Esophagus squamous epithelium (tissue), 5 donors: ENCODE measurements at places on chromosomes 11 and 22.

GRCh38 chr11:7677071-7677470, 3.8 kb upstream of the CYB5R2 start:
- no peak for DNase-seq

DNA sequence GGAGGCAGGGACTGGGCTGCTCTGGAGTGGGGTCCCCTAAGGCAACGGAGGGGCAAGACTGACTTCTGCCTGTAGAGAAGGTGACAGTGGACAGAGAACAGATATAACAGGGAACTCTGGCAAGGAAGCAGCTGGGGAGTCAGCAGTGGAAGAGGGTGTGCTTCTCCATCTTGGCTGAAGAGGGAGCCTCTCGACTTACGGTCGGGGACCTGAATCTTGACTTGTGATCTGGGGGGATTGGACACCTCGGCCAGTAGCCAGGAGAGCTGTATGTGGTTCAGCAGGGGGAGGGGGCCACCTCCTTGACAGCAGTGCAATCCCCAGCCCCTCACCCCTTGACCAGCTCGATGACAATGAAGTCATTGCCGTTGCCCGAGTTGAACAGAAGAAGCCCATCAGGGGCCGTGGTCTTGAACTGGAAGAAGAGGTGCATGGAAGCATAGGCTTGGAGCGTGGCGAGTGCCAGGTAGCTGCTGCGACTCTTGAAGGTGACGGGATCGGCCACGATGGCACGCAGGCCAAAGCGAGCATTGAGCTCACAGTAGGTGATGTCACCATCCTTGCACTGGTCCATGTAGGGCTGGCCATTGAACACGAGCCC, 60.0 kb downstream of the SLC22A12 start:
- no peak for DNase-seq

DNA sequence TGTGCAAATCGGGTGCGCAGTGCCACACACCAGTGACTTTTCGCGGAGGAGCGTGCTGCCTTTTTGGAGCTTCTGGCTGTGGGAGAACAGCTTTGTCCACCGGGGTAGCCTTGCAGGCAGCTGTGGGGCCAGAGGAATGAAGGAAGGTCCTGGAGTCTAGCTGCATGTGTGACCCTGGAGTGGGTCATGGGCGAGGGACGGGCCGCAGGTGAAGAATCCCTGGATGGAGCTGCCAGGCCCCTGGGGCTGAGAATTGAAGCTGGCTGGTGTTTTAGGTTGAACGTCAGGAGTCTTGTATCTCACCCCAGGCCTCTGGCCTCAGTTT, 8.6 kb downstream of the CCND1 start:
- no peak for DNase-seq

GRCh38 chr11:33835143-33835878, 56.6 kb downstream of the LMO2 start:
- DNase-seq = no peak

DNA sequence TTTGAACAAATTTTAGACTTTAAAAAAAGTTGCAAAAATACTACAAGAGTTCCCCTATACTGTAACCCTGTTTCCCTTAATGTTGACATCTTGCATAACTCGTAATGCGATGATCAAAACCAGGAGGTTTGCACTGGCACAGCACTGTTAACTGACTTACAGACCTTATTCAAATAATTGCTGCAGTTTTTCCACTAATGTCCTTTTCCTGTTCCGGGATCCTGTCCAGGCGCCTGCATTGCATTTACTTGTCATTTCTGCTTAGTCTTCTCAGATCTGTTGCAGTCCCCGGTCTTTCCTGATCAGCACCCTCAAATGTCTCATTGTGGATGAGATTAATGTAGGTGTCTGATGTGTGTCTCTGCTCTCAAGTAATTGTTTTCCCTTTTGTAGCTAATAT, 32.0 kb downstream of the APLP2 start:
- DNase-seq = no peak

DNA sequence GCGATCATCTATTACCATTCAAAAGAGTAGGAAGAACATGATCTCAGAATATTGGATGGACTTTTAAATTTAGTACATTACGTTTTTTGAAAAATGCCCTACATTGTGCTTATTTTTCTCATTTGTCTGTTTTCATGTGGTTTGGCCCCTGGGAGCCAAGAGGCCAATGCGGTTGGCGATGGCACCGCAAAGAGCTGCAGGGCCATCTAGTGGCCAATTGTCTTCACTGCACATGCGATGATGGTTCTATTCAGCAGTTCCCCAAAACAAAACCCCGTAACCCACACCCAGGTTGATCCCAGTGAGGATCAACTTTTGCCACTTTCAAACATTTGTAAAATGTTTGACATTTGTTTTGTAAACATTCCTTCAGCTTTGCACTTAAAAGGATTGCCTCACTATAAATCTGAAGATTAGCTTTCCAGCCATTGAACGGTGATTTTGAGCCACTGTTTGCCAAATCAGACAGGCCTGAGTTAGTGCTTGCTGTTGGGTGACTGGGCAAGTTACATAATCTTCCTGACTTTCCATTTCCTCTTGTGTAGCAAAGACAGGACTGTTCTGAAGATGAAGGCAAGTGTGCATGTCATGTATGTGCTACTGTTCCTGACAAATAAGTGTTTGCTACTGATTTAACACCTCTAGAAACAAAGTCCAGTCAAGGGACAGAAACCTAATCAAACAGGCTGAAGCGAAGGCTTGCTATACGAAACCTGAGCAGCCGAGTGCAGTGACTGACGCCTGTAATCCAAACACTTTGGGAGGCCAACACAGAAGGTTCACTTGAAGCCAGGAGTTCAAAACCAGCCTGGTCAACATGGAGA, 29.2 kb upstream of the XBP1 start:
- no peak for DNase-seq

- DNase-seq = no peak
Observed at GRCh38 chr22:46748908-46749675, 11.0 kb upstream of the CERK start.

- no peak for DNase-seq
Observed at GRCh38 chr22:22753526-22754267, 109.3 kb downstream of the GGTLC2 start.

GRCh38 chr11:85823816-85824215, 12.9 kb upstream of the SYTL2 start:
- no peak for DNase-seq

DNA sequence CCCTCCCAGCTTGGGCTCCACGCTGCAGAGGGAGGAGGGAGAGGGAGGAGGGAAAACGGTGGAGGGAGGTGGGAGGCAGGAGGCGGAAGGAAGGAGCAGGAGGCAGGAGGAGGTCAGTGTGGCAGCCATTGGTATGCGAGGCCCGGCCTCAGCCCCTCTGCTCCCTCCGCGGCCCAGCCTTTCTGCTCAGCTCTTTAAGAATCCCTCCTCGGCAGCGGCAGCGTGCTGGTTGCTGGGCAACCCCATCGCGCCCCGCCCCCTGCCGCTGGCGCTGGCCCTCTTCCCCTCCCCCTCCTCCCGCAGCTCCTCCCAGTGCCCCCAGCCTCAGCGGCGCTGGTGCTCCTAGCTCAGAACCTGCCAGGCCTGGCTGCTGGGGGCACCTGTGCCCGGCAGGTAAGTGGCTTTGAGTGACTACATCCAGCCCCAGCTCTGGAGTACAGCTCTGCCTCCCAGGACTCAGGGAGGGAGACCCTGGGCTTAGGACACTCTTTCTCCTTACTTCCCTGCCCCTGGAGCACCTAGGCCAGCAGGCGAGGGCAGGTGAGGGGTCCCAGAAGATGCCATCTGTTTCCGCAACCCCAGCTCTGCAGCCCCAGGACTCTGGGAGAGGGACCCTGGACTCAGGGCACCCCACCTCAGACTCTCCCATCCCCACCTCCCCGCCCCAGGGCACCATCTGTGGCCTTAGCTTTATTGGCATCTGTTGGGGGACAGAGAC, 7.2 kb upstream of the FLRT1 start:
- DNase-seq = no peak

DNA sequence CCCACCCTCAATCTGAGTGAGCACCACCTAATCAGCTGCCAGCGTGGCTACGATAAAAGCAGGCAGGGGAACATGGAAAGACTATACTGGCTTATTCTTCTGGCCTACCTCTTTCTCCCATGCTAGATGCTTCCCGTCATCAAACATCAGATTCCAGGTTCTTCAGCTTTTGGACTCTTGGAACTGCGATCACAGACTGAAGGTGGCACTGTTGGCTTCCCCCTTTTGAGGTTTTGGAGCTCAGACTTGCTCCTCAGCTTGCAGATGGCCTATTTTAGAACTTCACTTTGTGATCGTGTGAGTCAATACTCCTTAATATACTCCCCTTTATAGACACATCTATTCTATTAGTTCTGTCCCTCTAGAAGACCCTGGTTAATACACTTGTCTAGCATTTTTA, 543.7 kb upstream of the RAG2 start:
- DNase-seq = no peak

DNA sequence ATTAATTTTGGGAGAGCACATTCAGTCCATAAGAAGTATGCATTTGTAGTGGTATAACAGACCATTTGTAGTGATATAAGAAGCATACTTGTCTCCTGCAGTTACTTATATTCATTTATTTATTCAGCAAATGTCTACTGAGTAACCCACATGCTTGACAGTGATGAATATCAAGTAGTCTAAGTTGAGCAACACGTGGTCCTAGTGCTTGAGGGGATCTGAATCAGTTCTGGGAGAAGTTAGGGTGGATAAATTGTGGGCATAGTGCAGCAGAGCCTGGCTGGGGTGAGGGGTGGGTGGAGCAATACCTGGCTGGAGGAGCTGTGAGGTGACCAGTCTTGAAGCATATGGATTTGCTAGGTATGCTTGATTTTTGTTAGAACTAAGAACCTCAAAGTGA, 24.3 kb downstream of the STX3 start:
- DNase-seq = no peak

DNA sequence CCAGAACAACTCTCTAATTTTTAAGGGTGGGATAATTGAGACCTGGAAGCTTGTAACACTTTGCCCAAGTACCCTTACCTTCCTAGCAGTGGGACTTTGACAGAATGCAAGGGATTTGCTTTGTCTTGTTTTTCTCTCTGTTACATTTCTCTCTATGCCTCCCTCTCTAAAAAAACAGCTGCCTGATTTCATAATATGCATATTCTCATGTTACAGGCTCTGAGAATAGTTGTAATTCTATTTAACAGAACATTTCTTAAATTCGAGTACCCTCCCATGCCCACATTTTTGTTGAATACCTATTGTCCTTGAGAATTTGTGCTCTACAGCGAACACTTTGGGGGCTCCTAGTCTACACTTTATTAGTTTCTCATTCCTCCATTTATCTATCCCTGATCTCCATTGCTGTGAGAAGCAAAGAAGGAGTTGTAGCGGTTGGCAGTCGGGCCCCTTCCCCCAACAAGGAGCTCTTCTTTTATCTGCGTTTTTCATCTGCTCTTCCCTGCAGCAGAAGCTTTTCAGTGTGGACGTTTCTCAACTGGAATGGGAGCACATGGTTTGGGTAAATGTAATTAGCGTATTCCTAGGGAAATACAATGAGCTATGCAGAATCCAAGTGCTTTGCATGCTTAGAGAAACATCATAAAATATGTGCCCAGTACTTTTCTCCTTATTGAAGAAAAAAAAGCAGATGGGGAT, 117.7 kb upstream of the CCDC90B start:
- no peak for DNase-seq

DNA sequence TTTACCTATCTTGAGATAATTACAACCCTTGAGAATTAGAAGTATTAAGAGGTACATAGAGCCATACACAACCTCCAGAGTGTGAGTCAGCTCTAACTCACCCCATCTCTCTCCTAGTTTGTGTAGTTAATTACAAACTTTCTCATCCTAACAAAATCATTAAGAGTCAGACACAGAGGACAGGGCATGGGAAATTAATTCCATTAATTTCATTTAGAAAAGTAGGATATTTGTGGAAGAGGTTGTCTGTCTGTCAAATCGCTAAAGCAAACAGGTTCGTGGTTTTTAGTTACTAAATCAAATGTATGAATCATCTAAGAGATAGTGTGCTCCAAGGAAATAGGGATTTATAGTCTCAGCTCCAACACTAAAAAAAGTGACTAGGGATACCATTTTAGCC, 1261.4 kb upstream of the TENM4 start:
- DNase-seq = no peak

DNA sequence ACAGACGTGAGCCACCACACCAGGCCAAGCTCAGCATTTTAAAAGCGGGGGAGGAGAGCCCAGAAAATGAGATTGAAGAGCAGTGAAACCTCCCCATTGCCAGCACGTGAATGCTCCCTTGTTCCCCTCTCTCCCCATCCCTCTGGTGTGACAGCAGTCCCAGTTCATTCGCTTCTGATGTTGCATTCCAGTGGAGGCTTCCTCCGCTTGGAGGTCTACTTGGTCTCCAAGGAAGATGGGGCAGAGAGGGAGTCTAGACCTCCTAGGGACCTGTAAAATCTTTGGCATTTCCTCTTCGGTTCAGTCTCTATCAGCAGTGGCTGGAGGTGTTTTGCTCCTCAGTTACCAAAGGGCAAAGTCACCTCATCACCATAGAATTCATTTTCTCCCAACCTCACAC, 30.2 kb upstream of the EP300 start:
- no peak for DNase-seq

DNA sequence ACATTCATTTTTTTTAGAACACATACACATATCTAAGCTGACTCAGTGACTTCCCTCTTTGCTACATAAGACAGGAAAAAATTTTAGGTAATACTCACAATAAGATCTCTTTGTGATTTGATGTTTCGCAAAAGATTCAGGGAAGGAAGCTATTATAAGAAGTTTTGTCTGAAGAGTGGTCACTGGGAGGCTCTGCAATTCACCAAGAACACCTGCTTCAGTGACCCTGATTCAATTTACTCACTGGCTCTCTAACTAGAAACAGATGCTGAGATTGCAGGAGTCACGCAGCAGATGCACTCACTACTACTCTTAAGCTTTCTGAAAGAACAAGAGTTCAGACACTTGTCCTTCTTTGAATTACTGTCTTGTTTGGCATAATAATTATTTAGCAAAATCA, 193.6 kb upstream of the DDI1 start:
- DNase-seq = no peak

GRCh38 chr22:37641561-37641949, 2.1 kb downstream of the SH3BP1 start:
- no peak for DNase-seq
